ENCODE measurements at places on chromosomes 2 and 18.

DNA sequence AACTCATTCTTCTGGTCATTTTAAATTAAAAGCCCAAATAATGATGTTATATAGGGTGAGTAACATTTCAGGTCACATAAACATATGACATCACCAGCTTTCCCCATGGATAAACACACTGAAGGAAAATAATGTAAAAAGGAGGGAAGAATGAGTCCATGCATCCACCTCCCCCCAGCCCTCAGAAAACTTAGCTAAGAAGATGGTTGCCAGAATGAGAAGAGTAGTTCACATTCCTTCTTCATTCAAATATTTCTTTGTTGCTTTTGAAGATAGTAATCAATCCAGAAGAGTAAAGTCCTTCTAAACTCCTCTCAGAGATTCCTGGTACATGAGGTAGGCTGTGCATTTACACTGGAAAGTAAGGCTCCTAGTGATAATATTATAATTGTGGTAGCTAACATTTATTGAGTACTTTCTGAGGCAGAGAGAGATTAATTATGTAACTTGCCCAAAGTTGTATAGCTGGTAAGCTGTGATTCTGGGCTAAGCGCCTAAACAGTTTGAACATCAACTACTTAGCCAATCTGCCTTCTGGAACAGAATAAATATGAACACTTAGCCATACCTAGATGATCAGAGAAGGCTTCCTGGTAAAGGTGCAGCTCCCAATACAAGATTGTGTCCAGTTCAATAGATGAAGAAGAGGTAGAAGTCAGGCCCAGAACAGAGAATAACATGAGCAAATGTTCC, 256.7 kb upstream of the FN1 start:
- no peak for DNase-seq

DNA sequence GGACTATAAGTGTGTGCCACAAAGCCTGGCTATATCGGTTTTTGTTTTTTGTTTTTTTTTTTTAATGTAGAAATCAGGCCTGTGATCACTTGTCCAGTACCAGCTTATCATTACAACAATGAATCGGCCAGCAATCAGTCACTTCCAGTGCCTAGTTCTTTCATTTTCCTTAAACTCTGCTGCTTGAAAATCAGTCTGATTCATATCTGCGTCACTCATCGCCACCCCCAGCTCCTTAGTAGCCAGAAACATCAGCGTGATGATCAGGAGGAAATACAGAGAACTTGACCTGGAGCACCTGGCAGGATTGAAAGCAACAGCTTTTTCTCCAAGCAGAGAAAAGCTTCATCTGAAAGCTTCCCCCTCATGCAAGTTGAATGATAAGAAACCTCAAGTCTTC, 75.4 kb downstream of the SPTBN1 start:
- DNase-seq: no peak

DNA sequence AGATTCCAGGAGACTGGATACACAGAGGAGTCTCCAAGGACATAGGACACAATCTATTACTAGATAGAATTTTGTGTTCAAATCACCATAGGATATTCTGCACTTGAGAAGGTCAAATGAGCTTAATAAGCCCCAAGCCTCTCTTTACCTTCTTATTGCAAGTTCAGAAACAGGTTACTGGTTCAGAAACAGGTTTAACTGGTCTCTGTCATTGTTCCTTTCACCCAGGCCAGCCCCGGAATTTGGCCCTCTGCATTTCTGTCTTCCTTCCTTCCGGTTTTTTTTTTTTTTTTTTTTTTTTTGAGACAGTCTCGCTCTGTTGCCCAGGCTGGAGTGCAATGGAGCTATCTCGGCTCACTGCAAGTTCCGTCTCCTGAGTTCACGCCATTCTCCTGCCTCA, 700.2 kb downstream of the EPHA4 start:
- no peak for DNase-seq

- no peak for DNase-seq
Observed at GRCh38 chr2:124983595-124983994, 958.5 kb downstream of the CNTNAP5 start.

- DNase-seq: no peak
Observed at GRCh38 chr18:37289423-37289822, 276.2 kb downstream of the CELF4 start.

GRCh38 chr18:3262234-3263131, 550 bp downstream of the MYL12B start:
- peak; percentile 40 for DNase-seq

- DNase-seq: no peak
Observed at GRCh38 chr18:21798126-21798525, 57.5 kb downstream of the MIB1 start.

GRCh38 chr2:165701147-165701546, 92.9 kb downstream of the GALNT3 start:
- DNase-seq: no peak

All from activated CD4-positive, alpha-beta T cell treated with anti-CD3 and anti-CD28 coated beads, Interleukin-2, Interleukin-6, amounts not matched to agents 100 ng/mL and 50 ng/mL, durations not matched to agents 16 hours and 8 hours (primary cell).